ENCODE measurements at places on chromosomes 5 and 9.

GRCh38 chr9:34375901-34376595 lies 650 bp downstream of the MYORG start:
- DNase-seq, result peak; percentile 40

DNA sequence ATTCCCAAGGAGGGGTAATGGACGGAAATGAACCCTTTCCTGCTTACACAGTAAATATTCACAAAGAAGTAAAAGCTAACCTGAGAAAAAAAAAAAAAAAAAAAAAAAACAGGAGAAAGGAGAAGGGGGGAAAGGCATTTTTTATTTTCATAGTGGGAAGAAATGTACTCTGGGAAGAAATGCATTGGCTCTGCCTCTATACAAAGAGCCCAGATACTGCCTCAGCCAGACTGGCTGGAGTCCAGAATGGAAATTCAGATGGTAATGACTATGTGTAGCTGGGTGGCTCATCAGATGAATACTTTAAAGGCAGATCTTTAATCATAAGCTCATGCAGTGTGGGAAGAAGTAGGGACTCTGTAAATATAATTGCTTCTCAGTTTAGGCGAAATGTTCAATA lies 124.9 kb upstream of the ZNF608 start:
- peak; percentile 57 for DNase-seq

DNA sequence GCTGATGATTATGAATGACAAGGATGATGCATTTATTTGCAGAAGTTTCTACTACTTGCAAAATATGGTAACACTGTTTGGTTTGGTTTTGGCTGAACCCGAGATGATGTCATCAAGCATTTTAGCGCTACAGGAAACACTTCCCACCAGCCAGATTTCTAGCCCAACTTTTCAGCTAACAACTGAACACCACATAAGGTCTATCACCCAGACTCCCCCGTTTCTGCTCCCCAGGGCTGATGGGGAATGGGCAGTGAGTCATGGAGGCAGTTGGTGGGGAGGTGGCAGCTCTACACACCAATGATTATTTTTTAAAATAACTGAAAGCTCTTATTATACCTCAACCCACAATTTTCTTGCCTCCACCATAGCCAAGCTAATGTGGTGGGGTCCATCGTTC lies 302.9 kb downstream of the CEMIP2 start:
- DNase-seq, result no peak

DNA sequence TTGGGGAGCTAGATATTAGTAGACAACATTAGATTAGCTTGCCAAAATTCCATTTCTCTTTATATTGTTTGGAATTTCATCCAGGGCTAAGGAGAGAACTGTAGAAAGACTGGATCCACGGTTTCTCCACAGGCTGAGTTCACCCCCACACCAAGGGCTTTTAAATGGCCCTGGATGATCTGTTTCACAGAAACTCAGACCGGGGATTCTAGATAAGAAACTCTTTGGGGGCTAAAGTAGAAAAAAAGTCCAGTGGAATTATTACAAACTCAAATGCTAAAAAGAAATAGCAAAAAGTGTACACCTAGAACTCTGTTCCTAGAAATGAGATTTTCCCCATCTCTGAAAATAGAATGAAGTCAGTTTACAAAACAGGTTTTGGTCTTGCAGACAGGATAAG lies 80.9 kb downstream of the SUSD1 start:
- no peak for DNase-seq

DNA sequence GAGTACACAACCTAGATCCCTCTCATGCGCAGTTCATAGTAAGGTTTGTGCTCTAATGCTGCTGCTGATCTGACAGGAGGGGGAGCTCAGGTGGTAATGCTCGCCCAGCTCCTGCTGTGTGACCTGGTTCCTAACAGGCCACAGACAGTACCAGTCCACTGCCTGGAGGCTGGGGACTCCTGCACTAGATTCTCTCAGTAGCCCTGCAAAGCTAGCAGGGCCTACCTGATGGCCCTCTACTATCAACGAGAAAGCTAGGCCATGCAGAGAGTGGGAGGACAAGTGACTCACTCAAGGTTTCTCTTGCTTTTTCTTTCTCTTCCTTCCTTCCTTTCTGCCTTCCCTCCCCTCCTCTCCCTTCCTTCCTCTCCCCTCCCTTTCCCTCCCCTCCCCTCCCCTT lies 55.1 kb upstream of the TEX48 start:
- DNase-seq, result no peak

GRCh38 chr9:21558615-21559401 lies 76.7 kb upstream of the IFNE start:
- DNase-seq, result no peak

- no peak for DNase-seq
These were observed 955 bp downstream of the QRFP start for GRCh38 chr9:130895481-130896232.

GRCh38 chr9:5230554-5230953 lies 665 bp upstream of the INSL4 start:
- no peak for DNase-seq

GRCh38 chr9:133403766-133404453 lies 13.9 kb downstream of the REXO4 start:
- peak; percentile 86 for DNase-seq

DNA sequence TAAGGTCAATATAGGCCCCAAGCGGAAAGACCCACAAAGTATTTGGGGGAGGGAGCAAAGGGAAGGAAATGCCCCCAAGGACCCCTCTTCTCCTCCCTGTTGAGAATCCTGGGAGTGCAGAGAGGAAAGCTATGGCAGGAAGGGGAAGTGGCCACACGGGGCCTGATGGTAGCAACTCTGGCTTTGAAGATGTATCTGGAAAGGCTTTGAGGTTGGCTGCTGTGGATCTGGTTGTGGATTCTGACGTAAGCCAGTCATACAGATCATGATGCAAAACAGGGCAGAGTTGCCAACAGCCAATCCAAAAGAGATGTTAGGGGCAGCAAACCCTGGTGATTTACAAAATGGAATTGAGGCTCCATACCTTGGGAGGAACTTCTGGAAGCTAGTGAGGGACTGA lies 108.8 kb downstream of the PRKACG start:
- no peak for DNase-seq

DNA sequence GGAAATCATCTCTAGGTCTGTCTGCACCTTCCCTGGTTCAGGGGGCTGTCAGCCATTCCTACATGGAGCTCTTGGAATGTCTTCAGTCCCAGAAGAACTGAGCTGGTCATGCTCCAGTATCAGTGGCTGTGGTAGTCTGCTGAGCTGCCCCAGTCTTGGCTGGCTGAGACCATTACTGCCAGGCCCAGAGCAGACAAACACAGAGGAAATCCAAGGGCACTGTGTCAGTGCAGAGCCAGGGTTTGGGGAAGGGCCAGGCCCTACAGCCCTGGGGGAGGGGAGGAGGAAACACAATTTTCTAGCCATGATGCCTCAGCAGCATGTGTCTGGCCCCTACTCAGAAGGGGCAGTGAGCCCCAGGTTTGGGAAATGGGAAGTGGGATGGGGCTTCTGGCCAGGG lies 58.4 kb downstream of the ARHGEF37 start:
- DNase-seq, result no peak

- DNase-seq, result peak; percentile 78
These were observed at the start of gene MAPK9 for GRCh38 chr5:180291943-180292831. Gene MAPK9, minus strand, starts transcription at chr5:180292083. Its CDS starts 11,522 bp downstream, at chr5:180280561.

All from NCI-H2029 (cell line).